ENCODE measurements at places on chromosomes 7 and 10.

DNA sequence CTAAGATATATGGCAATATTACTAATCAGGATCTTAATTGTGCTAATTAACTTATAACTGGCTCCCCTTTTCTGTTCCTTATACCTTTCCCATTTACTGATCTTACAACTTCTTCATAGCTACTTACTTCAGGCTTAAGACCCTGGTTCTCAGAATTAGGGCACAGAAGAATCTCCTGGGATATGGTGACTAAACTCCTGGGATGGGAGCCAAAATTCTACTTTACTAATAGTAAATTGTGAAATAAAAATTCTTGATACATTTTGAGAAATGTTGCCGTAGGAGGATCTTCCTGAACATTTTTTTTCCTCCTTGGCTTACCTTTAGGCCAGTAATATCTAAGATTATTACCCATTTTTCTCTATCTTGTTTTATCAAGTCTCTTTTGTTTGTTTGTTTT, 309.5 kb downstream of the ATRNL1 start:
- peak; percentile 72 for DNase-seq

DNA sequence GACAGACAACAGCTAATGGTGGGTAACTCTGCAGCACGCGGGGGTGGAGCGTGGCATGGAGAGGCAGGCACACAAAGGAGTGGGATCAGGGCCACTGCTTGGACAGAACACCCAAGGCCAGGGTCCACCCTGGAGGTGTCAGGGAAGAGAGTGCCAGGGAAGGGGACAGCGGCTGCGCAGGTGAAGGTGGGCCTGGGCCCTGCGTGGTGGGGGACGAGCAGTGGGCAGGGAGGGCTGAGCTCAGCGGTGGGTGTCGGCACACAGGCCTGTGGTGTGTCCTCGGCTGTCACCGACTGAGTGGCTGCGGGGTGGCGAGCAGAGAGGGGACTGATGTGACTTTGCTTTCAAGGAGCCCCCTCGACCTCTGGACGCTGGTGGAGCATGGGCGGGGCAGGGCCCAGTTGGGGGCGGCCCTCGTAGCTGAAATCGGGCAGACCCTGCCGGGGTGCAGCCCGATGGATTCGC, 8.4 kb upstream of the SCART1 start:
- DNase-seq: no peak

DNA sequence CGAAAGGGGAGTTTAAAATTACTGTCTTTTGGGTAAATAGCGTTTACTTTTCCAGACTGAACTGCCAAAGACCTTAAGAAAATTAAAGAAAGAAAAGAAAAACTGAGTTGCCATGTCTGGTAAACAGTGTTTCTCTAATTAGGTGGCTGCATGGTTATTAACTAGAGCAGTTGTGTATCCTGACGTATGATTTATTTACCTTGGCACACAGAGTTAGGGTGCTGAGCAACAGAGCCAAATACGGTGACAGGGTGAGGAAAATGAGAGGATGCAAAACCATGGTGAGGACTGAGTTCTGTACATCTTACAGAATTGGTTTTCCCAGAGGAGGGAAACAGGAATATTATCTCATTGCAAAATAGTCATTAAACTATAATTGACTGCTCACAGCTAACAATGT, 546.4 kb upstream of the FZD8 start:
- DNase-seq: no peak

GRCh38 chr10:83164156-83164555, 975.2 kb upstream of the GHITM start:
- DNase-seq: no peak

GRCh38 chr7:18459484-18460245, 35.9 kb upstream of the HDAC9 start:
- no peak for DNase-seq

DNA sequence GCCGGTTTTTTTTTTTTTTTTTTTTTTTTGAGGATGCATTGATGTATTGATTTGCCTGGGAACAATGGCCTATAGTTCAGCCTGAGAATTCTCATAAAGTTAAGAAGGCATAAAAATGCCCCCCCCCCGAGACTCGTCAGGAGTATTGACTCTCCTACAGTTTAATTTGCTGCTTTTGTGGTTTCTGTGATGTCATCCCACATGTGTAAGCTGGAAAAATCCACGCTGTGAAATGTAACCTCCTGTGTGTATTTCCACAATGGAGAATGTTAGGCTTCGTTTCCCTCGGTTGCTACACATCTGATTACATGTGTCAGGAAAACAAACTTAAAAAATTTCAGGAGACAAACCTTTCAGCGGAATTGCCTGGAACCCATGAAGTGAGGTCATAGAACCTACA, 117.9 kb downstream of the FANK1 start:
- DNase-seq: peak; percentile 43

- no peak for DNase-seq
Observed at GRCh38 chr10:119496273-119496672, 46.2 kb downstream of the RGS10 start.

- no peak for DNase-seq
Observed at GRCh38 chr7:116451957-116452729, 47.4 kb upstream of the CAV2 start.

DNA sequence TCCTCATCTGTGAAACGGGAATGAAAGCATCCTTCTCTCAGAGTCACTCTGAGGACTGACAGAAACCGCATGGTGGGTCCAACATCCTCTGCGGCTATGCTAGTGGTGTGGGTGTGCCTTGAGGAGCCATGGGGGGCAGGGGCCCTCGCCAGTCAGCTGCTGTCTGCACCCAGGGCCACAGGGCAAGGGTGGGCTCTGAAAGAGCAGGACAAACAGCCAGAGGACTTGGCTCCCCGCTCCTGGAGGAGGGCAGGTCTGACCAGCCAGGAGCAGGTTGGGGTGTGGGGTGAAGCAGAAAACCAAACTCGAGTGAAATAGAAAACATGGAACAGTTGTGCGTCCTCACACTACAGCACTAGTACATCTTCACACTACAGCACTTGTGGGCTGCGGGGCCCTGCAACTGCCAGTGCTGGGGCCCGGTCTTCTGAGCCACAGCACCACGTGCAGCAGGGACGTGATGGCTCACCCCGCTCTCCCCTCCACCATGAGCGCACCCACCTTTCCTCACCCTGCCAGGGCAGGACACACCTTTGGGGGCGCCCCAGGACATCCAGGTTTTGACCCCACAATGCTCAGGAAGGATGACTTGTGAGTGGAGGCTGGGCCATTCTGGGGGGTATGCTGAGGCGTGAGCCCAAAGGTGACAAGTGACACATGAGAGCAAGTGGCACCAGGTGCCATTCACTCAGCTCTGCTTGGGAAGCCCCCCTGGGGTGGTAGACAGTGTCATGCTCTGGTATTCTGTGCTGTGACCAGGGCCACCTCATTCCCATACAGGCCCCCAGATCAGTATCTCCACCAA, 96.1 kb upstream of the RET start:
- no peak for DNase-seq

DNA sequence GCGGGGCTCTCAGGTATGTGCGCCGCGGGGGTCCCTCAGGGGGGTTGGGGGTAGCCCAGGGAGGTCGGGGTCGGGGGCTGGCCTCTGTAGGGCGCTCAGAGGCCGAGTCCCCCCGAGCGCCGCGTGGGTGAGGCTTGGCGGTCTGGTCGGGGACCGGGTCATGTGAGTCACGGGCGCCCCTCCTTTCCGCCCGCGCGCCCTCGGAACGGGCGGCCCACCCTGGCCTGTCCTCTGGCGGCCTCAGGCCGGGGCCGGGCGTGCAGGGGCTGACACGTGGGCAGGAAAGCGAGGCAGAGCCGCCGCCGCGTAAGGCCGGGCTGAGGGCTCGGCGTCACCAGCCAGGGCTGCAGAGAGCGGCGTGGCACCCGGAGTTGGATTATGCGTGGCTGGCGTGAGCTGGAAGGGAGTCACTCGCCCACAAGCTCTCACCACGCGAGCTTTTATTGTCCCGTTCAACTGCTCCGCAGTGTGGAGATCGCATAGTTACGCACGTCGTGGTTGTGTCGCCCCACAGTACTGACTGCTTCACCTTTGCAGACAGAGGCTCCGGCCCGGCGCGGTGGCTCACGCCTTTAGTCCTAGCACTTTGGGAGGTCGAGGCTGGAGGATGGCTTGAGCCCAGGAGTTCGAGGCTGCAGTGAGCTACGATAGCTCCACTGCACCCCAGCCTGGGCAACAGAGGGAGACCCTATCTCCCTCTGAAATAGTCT, 385 bp downstream of the SHLD2 start:
- peak; percentile 84 for DNase-seq

- no peak for DNase-seq
Observed at GRCh38 chr7:104883248-104883717, 130.7 kb upstream of the KMT2E start.
